ENCODE measurements at places on chromosomes 5 and 9.

GRCh38 chr5:134465816-134466240, 54.1 kb upstream of the CDKN2AIPNL start:
- peak; percentile 80 for DNase-seq

DNA sequence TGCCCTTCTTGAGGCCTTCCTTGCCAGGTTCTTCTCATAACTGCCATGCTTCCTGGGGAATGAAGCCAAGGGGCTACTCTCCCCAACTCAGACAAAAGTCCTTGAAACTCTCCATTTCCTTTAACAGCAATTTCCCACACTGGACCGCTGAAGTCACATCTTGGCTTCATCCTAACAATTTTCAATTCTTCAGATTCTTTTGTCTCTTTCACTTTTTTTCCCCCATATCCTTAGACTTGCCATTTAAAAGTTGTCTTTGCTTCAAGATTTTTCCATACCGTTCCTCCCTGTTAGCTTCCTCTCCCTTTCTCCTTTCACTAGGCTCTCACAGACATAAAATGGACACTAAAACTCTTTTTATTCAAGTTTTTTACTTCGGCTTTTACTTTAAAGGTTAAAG, 93.1 kb upstream of the ITGA1 start:
- DNase-seq = no peak

- no peak for DNase-seq
These were observed 66.3 kb downstream of the PSAT1 start for GRCh38 chr9:78363221-78363620.

- no peak for DNase-seq
These were observed 5.8 kb upstream of the RAB14 start for GRCh38 chr9:121207371-121207940.

GRCh38 chr5:14357851-14358250, 214.7 kb downstream of the TRIO start:
- no peak for DNase-seq

DNA sequence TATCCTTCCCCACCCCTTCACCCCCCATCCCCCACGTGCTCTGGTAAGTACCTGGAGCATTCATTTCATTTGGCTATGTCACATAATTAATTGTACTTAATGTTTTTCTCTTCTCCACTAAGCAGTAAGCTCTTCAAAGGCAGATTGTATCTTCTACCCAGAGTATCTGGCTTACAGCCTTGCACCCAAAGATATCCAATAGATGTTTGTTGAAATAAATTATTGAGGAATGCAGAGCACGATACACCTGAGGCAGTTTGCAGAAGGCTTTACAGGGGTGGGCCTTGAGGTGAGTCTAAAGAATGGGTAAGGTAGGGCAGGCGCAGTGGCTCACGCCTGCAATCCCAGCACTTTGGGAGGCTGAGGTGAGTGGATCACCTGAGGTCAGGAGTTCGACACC, 2.5 kb upstream of the SOWAHA start:
- no peak for DNase-seq

DNA sequence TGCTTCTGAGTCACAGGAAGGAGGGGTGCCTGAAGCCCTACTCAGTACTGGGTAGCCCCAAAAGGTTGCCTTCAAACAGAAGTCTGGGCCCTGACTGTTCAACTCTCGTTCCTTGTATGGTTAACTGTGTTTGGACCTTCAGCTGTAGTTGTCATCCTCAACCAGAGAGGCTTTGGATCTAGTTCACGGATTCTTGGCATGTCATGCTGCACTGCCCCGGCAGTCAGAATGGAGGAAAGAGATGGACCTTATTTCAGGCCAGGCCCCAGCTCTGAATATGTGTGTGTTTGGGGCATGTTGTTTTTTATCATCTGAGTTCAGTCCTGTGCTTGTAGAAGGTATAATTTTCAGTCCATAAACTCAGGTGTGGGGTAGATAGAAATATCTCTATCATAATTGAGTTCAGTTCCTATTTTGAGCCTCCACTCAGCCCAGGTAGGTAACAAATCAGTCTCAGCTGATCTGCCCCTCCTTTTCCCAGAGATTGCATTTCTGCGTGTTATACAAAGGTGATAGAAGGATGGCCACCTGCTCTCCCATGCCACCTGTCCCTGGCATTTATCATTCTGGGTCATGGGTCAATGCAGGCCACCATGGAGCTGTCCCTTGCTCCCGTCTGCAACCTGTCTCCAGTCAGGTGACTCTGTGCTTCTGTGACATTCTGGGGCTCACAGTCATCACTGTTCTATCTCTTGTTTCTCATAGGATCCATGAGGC, 127.5 kb upstream of the CPEB4 start:
- no peak for DNase-seq

DNA sequence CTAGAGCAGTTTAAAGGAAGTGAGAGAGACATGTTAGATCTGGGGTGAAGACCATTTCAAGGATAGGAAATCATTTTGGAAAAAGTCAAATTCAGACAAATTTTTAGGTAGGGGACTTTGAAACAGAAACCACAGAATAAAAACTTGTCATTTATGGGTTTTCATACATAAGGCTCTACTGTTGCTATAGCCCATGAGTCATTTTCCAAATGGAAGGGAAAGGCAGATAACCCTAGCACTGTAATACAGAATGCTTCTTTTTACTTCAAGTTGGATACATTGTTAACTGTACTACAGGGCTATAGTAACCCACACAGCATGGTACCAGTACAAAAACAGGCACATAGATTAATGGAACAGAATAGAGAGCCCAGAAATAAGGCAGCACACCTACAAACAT, 455.4 kb downstream of the EBF1 start:
- DNase-seq = no peak

- peak; percentile 44 for DNase-seq
These were observed 116.1 kb upstream of the PITX1 start for GRCh38 chr5:135149956-135150723.

GRCh38 chr5:6692906-6693305, 20.3 kb upstream of the TENT4A start:
- DNase-seq = no peak

GRCh38 chr5:97986069-97986468, 787.4 kb upstream of the RGMB start:
- DNase-seq = no peak

GRCh38 chr5:63473335-63473967, 488.8 kb downstream of the HTR1A start:
- no peak for DNase-seq

DNA sequence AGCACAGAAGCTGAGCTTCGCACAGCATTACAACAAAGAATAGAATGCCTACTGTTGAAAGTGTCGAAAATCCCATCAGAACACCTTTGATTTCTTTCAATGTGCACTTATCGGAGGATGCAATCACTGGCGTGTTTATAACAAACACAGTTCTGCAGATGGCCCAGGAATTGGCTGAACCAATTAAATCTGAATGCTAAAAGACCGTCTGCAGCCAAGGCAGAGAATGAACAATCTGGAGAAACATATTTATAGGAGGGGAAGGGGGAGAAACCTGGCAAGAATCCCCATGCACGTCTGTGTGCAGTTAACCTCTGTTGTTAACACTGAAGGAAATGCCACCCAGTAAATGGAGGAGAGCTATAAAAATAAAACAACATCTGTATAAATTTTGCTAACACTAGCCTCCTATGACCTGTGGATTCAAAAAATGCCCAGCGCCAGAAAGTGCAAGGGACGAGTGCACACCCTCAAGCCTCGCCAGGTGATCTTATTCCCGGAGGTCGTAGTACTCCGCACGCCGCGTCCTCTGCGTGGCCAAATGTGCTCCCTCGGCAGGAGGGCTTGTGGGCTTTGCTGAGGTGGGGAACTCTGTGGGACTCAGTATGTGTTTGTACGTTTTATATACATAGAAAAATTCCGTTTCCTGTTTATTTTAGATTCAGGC, 56.8 kb downstream of the PTCH1 start:
- DNase-seq = no peak

- no peak for DNase-seq
These were observed 29.1 kb upstream of the ANKRD55 start for GRCh38 chr5:56262279-56262678.

DNA sequence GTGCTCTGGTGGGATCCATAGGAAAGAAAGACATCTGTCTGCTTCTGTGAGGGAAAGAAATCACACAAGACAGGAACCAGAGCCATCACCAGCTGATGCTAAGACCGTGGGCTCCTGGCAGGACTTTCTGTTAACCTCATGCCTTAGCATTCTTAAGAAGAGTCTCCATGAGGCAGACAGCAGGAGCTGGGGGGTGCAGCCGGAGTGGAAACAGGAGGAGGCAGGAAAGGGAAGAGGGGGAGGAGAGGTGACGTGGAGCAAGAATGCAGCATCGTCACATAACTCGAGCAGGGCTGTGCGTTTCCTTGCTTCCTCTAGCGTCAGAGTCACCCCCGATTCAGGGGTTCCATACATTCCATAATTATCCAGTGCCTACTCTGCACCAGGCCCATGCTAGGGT, 53.6 kb downstream of the ERGIC1 start:
- DNase-seq = peak; percentile 78

- DNase-seq = no peak
These were observed 215.7 kb downstream of the ICE1 start for GRCh38 chr5:5638211-5638610.

GRCh38 chr5:75716715-75717081, 539 bp downstream of the POC5 start:
- DNase-seq = no peak

GRCh38 chr9:4590430-4591122, 71.5 kb upstream of the PLPP6 start:
- DNase-seq = no peak

DNA sequence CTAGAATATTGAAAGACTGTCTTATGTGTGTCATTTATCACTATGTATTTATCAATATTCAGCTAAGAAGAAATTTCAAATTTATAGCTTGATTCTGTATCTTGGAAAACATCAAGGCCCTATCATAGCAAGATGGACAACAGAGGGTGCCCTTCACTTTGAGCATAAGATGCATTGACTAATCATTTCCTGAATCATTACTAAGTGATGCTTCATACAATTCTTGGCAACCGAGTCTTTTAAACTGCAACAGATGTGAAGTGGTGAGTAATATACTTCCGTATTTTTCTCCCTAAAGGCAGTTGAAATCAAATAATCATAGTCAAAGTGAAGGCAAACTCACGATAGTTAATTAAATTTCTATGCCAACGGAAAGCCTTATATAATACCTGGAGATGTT, 318.6 kb upstream of the RGMB start:
- DNase-seq = no peak

DNA sequence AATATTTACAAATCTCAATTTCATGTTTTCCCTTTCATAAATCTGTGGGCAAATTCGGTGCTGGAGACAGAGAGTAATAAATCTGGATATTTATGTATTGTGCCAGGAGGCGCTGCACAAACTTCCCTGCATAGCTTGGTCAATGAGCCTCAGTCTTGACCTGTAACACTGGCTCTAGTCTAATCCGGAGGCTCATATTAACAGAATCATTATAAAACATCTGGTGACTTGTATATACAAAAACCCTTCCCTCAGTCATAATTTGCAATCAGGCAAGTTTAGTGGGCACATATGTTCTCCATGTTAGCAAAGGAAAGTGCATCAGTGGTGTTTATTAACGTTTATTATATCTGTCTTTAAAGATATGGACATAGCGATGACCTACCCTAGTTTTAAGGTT, 104.0 kb upstream of the BNC2 start:
- no peak for DNase-seq

DNA sequence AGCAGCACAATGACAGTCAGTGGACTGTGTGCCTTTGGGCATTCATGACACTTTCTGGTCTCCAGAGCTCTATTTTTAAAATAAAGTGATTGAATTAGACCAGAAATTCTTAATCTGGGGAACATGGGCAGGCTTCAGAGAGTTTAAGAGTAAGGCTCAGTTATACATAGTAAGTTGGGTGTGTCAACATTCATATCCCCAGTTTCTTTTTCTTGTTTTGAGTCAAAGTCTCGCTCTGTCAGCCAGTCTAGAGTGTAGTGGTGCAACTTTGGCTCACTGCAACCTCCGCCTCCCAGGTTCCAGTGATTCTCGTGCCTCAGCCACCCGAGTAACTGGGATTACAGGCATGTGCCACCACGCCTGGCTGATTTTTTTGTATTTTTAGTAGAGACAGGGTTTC, 13.7 kb upstream of the KIF4B start:
- no peak for DNase-seq

DNA sequence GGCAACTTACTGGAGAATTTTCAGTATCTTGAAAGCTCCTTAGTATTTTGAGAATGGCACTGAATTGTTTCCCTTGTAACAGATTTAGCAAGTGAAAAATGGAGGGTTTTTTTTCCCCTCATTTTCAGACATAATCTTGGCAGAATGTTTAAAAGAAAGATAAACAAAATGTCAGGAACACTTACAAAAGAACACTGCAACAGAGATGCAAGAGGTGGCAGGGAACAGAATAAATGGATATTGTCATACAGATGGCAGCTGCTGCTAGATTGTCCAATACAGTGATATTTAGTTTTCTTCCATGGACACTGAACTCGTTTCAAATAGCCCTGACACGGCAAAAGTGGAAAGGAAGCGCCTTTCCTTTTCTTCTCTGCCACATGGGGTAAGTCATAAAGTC, 76.9 kb upstream of the ZNF608 start:
- no peak for DNase-seq

DNA sequence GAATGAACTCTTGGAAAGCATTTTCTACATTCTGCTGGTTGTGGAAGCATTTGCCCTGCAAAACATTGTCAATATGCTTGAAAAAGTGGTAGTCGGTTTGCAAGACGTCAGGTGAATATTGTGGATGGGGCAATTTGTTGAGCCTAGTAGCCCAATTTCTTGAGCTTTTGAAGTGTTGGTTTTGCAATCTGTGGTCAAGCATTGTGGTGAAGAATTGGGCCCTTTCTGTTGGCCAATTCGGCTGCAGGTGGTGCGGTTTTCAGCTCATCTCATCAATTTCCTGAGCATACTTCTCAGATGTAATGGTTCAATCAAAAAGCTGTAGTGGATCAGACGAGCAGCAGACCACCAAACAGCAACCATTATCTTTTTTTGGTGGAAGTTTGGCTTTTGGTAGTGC, 426.8 kb upstream of the CDH9 start:
- no peak for DNase-seq

DNA sequence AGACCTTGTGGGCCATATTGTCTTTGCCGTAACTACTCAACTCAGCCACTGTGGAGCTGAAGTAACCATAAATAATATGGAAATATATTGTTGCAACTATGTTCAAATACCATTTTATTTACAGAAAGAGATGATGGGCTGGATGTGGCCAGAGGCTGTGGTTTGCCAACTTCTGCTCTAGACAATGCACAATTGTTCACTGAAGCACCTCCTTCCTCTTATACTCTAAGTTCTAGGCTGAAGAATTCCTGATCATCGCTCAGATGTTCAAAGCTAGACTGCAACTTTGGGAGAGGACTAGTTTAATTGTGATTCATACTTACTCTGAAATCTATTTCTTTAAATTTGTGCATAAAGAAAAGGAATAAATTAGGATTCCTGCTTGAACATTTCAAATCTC, 245.0 kb downstream of the TAF11L14 start:
- DNase-seq = no peak

GRCh38 chr5:57445705-57446037, 36.9 kb downstream of the ACTBL2 start:
- no peak for DNase-seq

DNA sequence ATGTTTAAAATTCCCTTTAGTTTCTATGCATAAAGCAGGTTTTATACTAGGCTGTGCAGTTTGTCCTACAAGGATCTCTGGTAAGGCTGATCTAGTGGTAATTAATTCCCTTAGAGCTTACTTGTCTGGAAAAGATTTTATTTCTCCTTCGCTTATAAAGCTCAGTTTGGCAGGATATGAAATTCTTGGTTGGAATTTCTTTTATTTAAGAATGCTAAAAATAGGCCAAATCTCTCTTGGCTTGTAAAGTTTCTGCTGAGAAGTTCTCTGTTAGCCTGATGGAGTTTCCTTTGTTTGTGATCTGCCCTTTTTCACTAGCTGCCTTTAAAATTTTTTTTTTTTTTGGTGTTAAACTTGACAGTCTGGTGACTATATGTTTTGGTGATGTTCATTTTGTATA, 237.1 kb upstream of the TLE4 start:
- no peak for DNase-seq

Data from left forelimb (tissue), 1 donor.